SK-N-SH (cell line): ENCODE measurements at places on chromosomes 6 and 20.
A peak's percentile ranks its signal among the peaks of the same experiment; 100 is the strongest.

GRCh38 chr6:34202329-34203201, 34.1 kb upstream of the HMGA1 start:
- DNase-seq = no peak

GRCh38 chr6:2196079-2196679, 49.2 kb downstream of the GMDS start:
- DNase-seq = peak; percentile 57

- no peak for DNase-seq
Measured at GRCh38 chr20:404088-404487, 4.0 kb upstream of the RBCK1 start.

DNA sequence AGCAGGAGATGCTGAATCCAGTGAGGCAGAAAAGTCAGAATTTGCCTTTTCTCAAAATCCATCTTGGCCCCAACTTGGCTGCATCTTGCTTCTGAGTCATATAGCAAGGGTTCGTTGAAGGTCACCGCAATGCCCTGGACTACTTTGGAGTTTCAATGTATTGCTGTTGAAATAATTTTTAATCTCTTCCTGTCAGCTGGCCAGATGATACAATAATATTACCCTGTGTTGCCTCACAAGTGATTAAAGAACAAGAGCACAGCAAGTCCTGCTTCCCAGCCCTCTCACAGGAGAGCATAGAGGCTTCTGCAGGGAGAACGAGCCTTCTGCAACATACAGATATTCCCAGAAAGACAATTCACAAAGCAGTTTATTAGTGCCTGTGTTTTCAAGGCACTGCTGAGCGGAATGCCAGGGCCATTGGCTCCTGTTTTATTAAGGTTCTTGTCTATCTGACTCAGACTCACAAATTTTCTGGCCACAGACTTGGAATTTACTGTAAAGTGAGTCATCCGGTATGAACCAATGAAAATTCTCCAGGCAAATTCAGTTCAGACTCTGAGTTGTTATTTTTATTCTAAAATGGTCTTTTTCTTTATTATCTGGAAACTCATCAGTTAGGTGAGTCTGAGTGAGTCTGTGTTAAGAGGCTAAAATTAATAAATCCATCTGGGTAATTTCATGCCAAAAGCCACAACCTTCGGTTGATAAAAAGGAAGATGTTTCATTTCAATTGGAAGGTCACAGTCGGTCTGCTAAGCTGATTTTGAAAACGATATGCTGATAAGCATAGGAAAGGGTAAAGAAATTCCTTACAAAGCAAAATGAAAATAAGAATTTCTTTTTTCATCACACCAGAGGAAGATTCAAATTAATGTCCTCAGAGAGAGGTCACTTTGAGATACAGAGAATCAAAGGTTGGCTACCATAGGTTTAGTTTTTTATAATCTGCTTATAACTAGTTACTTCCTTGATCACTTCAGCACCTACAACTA, 289.4 kb upstream of the STXBP5 start:
- DNase-seq = peak; percentile 8

DNA sequence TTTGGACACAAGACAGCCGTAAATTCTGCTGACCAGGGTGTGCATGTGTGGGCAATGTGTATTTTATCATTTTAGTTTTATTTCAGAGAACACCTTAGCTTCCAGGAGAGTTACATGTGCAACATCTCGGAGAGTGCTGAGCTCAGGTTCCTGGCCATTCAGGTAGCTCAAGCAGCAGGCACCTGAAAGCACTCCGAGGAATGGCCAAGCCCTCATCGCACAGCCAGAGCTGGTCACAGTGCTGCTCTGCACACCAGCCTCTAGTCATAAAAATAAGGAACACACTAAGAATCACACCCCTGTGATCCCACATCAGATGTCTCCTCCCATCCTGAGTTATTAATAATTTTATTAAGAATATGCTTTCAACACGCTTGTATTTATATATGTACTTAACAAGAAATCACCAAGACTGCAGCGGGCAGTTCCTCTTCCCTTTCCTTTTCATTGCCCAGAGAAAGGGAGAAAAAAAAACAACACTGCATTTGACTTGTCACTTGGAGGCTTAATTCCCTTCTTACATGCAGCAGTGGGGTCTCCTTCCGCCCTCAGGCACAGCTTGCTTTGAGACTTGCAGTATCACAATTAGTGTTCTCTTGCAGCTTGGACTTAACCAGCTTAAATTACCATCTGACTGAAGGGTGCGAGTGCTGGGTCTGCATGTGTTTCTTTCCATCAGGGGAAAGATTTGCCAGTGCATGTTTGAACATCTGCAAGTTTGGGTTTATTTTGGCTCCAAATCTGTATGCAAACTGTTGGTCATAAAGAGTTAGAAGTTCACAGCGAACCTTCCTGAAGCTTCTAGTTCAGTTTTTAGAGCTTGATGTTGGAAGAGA, 36.0 kb upstream of the IRF4 start:
- DNase-seq = no peak

GRCh38 chr6:134622382-134623173, 304.7 kb upstream of the SGK1 start:
- no peak for DNase-seq

GRCh38 chr20:17662333-17663039, 19.6 kb downstream of the RRBP1 start:
- DNase-seq = no peak

GRCh38 chr6:142843361-142843760, 101.6 kb downstream of the HIVEP2 start:
- DNase-seq = no peak

GRCh38 chr6:119124079-119124824, 45.8 kb upstream of the FAM184A start:
- no peak for DNase-seq

DNA sequence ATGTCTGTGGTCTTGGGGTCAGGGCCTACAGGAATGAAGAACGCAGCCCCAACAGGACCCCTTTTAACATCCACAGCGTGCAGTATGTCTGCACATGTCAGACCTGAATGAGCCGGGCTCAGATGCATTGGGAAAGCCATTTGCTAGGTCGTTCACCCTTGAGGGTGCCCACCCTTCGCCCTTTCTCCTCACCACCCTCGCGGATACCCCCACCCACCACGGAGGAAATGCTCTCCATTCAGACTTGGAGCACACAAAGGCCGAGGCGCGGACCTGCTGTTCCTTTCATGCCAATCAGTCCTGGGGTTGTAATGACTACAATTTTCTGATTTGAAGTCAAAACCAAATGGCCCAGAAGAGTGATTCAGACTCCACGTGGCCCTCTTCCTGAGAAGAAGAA, 62.7 kb downstream of the EDN3 start:
- no peak for DNase-seq

DNA sequence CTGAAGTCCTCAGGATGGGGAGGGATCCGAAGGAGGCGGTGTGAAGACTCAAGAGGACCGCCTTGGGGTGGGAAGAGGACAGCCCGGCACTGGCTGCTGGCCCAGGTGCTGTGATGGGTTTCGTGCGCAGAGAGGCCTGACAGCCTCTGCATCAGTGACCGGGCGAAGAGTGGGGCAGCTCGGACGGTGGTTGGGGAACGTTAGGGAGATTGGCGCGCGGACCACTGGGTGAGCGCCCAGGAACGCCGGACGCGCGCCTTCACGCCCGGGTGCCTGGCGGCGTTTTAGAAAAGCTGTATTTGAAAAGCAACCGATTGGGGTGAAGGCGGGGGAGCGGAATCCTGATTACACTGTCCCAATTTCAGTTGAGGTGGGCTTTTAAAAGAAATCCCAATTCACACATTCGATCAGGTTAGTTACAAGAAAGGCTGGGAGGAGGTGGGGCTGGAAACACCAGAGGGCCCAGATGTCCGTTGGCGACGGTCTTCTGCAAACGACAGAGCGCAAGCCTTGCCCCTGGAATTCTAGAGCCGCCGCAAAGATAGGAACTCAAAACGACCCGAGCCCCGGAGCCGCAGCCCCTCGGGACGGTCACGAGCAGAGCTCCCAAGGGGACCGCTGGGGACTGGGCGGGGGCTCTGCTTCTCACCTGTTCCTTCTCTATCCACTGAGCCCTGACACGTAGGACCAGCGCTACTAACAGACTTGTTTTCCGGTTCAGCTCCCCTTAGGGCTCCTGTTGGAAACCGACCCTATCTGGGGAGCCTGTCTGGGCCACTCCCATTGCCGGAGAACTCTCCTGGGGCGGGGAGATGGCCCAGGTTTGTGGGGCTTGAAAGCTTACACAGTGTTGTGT, 8.5 kb upstream of the TRIM40 start:
- DNase-seq = no peak

DNA sequence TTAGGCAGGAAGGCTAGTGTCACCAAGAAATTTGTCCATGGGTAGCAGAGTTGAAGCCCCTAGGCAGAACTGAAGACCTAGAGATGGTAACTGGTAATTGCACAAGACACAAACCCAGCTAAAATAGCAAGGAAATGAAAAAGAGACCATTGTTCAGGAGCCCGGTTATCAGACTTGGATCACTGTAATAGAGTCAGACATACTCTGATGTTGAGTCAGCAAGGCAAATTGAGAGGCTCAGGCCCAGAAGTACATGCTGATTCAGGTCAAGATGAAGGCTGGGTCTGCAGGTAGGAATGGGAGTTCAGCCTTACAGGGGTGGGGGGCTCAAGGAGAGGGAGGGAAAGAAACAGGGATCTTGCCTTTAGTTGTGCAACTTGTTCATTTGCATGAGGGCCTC, 6.5 kb upstream of the TMEM242 start:
- no peak for DNase-seq

DNA sequence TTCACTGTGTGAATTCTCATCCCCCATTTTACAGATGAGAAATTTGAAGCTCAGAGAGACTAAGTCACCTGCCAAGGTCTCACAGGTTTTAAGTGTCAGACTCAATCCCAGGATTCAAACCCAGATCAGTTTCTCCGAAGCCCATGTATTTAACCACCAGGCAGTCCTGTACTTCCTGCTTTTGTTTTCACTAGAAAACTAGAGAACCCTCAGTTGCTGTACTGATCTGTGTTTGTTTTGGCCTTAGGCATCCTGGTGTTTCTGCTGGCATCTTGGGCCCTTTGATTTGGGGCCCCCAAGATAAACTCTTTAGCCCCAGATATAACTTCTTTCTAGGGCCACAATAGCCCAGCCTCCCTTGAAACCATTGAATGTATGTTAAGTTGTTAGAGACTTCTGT, 36.5 kb downstream of the PPP1R16B start:
- no peak for DNase-seq

- peak; percentile 21 for DNase-seq
Measured at GRCh38 chr6:4287811-4288244, 152.5 kb upstream of the ECI2 start.

DNA sequence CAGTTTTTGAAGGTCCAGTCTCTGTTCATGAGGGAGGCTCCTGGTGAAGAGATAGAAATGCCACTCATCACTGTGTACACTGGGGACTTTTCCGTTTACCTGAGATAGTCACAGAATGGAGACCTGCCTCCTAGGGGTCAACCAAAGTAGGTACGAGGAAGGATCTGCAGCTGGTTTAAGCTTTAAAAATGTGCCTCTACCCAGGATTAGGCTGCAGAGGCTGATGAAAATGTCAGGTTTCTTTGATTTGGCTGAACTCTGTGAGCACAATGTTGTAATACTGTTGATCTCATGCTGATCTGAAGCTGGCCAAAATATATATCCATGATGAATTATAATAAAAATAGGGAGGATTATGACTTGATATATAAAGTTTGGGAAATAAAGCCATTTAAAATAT, 182.7 kb downstream of the ADAT2 start:
- DNase-seq = no peak

DNA sequence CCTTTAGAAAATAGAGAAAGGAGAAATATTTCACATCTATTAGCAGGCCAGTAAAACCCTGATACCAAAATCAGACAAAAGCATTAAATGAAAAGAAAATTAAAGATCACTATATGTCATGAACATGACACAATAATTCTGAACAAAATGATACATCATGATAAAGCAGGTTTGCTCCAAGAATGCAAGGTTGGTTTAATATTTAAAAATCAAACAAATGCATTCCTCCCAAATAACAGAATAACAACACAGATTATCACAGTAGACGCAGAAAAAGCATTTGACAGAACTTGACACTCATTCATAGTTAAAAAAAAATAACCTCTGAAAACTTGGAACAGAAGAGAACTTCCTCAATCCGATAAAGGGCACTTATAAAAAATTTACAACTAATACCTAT, 22.9 kb upstream of the ARMC2 start:
- no peak for DNase-seq
